ENCODE measurements at places on chromosomes 5 and 9. TPM values are rescaled to one million over a fixed set of nuclear protein-coding genes. Genes with fewer than 3 reads are reported as not detected.
A peak's percentile ranks its signal among the peaks of the same experiment; 100 is the strongest.

Gene CBY3
- total RNA-seq = not detected

Gene FBP2
- total RNA-seq = not detected

Gene C9orf152
- total RNA-seq = not detected

Gene SURF4
- 123 TPM for total RNA-seq

Gene LCN2
- total RNA-seq = 0.84 TPM

Gene GLRA1
- total RNA-seq = not detected

Gene PTPRD
- total RNA-seq = 92.0 TPM

Gene NR2F1
- total RNA-seq = 10.0 TPM

Gene NTRK2
- total RNA-seq = 37.9 TPM

Gene OR1J2
- not detected for total RNA-seq

Gene PTTG1
- total RNA-seq = 5.1 TPM

Gene NEUROG1
- not detected for total RNA-seq

Gene CCDC112
- 4.1 TPM for total RNA-seq

Gene DNM1
- 114 TPM for total RNA-seq

GRCh38 chr5:120454094-120454798, 9.9 kb upstream of the PRR16 start:
- no peaks in the 10 kb centered on the region for H3K4me1 ChIP-seq
- H3K27me3 ChIP-seq = no peaks in the 10 kb centered on the region
- no peak overlapping the region for H3K4me3 ChIP-seq

GRCh38 chr9:100455470-100455869, 17.5 kb upstream of the TMEFF1 start:
- H3K36me3 ChIP-seq = peaks cover 10% of the 10 kb centered on the region

GRCh38 chr5:34695275-34696027, 39.3 kb downstream of the RAI14 start:
- no peak overlapping the region for H3K4me3 ChIP-seq
- no peak for DNase-seq

DNA sequence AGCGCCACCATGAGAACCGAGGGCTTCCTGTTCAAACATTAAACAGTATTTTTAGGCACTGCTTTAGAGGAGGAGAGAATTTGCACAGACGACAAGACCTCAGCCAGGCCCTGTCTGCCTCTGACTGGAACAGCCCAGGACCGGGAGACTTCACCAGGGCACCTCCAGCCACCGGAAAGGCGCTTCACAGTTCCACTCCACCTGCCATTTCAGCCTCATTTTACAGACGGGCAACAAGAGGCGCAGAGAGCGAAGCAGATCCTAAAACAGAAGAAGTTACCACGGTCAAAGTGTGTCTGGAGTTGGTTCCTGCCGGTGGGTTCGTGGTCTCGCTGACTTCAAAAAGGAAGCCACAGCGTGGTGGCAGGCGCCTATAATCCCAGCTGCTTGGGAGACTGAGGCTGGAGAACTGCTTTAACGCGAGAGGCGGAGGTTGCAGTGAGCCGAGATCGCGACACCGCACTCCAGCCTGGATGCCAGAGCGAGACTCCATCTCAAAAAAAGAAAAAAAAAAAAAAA, 28.4 kb downstream of the COL23A1 start:
- no peaks in the 10 kb centered on the region for H3K4me1 ChIP-seq
- no peak for DNase-seq
- no peak overlapping the region for H3K4me3 ChIP-seq
- no peaks in the 10 kb centered on the region for H3K27me3 ChIP-seq
- no peak overlapping the region for H3K27ac ChIP-seq

GRCh38 chr9:109717342-109717741, 62.7 kb upstream of the PALM2AKAP2 start:
- H3K27ac ChIP-seq = no peak overlapping the region
- no peak overlapping the region for H3K4me3 ChIP-seq
- H3K36me3 ChIP-seq = no peaks in the 10 kb centered on the region
- H3K27me3 ChIP-seq = no peaks in the 10 kb centered on the region
- DNase-seq = no peak

- no peaks in the 10 kb centered on the region for H3K27me3 ChIP-seq
- no peak overlapping the region for H3K27ac ChIP-seq
- no peak overlapping the region for H3K4me3 ChIP-seq
- H3K4me1 ChIP-seq = no peaks in the 10 kb centered on the region
- peaks cover 3% of the 10 kb centered on the region for H3K36me3 ChIP-seq
These were observed 213.9 kb downstream of the PBX3 start for GRCh38 chr9:125961072-125961471.

GRCh38 chr9:1173993-1174392, 123.8 kb downstream of the DMRT2 start:
- no peaks in the 10 kb centered on the region for H3K36me3 ChIP-seq
- DNase-seq = no peak
- H3K27me3 ChIP-seq = no peaks in the 10 kb centered on the region
- no peak overlapping the region for H3K27ac ChIP-seq
- no peaks in the 10 kb centered on the region for H3K4me1 ChIP-seq

DNA sequence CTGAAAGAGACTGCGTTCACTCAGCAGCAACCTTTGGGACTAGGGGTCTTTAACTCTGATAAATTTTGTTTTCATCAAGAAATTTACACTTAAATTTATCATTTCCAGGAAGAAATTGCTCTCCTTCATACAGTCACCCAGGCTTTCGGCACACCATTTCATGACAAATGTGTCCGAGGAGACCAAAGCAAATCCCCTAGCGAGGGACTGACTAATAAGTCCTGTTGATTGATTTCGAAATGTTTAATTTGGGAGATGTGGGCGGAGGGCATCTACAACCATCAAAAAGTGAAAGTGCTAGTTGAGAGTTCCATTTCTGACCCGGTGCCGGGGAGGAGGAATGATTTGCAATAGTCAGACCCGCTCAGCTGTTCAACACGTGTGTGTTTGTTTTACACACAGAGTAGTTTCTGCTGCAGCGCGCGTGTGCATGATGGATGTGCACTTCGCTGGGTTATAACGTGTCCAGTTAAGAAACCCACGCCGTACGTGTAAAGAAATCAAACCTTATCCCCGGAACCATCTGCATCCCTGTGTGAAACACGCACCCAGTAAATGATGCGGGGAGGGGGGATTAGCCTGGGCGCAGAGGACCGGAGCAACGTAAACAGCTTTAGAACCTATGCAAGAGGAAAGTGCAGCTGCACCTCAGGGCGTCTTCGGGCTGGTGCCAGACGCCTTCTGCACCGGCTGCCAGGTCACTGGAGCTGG, 845 bp upstream of the NR4A3 start:
- H3K36me3 ChIP-seq = no peaks in the 10 kb centered on the region
- no peaks in the 10 kb centered on the region for H3K4me1 ChIP-seq
- H3K4me3 ChIP-seq = peak overlapping the region; percentile 77
- DNase-seq = peak; percentile 77

DNA sequence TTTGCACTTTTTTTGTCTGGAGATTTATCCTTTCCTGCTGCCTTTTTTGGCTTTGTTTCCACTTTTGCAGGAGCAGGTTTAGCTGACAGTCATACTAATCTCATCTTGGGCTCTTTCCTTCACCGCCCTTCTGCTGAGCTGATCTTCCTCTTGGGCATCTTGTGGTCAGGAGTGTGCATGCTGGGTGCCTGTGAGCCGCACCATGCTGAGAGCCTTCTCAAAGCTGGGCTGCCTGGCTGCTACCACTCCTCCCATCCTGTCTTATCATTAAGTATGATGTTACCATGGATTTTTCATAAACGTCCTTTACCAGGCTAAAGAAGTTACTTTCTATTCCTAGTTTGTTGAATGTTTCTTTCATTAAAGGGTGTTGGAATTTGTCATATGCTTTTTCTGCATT, 49.5 kb upstream of the MCCC2 start:
- no peaks in the 10 kb centered on the region for H3K4me1 ChIP-seq
- H3K4me3 ChIP-seq = no peak overlapping the region
- H3K27me3 ChIP-seq = no peaks in the 10 kb centered on the region
- no peak for DNase-seq
- H3K36me3 ChIP-seq = peaks cover 2% of the 10 kb centered on the region

DNA sequence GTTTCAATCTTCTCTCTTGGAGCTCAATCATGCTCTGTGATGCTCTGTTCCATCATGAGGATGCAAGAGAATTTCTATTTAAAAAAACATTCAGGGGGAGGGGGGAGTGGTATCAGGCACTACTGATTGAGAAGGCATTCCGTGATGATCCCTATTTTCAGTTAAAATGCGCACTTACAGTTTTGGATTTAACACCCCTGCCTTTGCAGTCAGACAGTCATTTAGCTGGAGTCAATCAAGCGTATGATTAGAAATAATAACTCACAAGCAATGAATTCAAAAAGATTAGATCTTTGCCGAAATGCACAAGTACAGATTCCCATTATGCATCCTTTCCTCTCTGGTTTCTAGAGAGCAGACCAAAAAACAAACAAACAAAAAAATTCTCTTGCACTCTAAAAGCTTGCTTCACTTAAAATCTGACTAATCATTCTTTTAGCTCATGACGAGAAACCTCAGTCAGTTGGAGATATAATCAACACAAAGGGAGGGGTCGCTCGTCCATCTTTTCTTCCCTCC, 55.4 kb downstream of the EFNA5 start:
- no peaks in the 10 kb centered on the region for H3K27me3 ChIP-seq
- H3K27ac ChIP-seq = no peak overlapping the region
- H3K4me3 ChIP-seq = no peak overlapping the region
- H3K4me1 ChIP-seq = no peaks in the 10 kb centered on the region
- no peak for DNase-seq
- H3K36me3 ChIP-seq = no peaks in the 10 kb centered on the region

- no peak overlapping the region for H3K4me3 ChIP-seq
- no peak for DNase-seq
- no peaks in the 10 kb centered on the region for H3K27me3 ChIP-seq
- no peaks in the 10 kb centered on the region for H3K4me1 ChIP-seq
- H3K27ac ChIP-seq = no peak overlapping the region
- H3K36me3 ChIP-seq = no peaks in the 10 kb centered on the region
These were observed 750.3 kb downstream of the PRELID2 start for GRCh38 chr5:145084834-145085233.

- peak; percentile 59 for DNase-seq
- no peaks in the 10 kb centered on the region for H3K4me1 ChIP-seq
- H3K4me3 ChIP-seq = no peak overlapping the region
- H3K36me3 ChIP-seq = no peaks in the 10 kb centered on the region
- no peak overlapping the region for H3K27ac ChIP-seq
These were observed 265.8 kb downstream of the SLF1 start for GRCh38 chr5:94884311-94884710.

GRCh38 chr5:124456249-124456648, 290.2 kb downstream of the ZNF608 start:
- no peak overlapping the region for H3K27ac ChIP-seq
- H3K36me3 ChIP-seq = no peaks in the 10 kb centered on the region
- H3K4me1 ChIP-seq = no peaks in the 10 kb centered on the region

GRCh38 chr5:5494489-5495402, 72.3 kb downstream of the ICE1 start:
- DNase-seq = peak; percentile 90
- no peak overlapping the region for H3K27ac ChIP-seq
- H3K4me1 ChIP-seq = no peaks in the 10 kb centered on the region
- H3K36me3 ChIP-seq = no peaks in the 10 kb centered on the region
- no peak overlapping the region for H3K4me3 ChIP-seq

DNA sequence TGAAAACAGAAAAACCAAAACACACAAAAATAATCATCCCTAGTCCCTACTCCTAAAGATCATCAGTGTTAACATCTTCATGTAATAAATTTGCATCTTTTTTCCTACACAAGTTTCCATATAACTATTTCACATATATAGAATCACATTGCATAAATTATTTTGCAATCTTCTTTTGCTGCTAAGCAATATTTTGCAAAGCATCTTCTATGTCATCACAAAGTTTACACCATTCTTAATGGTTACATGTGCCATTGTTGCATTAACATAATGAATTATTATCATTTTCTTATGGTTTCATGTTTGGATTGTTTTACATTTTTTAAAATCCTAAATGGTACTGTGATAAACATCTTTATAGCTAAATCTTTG, 17.8 kb downstream of the SH3TC2 start:
- no peak overlapping the region for H3K27ac ChIP-seq
- no peaks in the 10 kb centered on the region for H3K27me3 ChIP-seq
- no peak overlapping the region for H3K4me3 ChIP-seq
- H3K4me1 ChIP-seq = no peaks in the 10 kb centered on the region

- H3K27me3 ChIP-seq = no peaks in the 10 kb centered on the region
- H3K4me3 ChIP-seq = no peak overlapping the region
These were observed 33.9 kb downstream of the SH3TC2 start for GRCh38 chr5:149028984-149029383.

DNA sequence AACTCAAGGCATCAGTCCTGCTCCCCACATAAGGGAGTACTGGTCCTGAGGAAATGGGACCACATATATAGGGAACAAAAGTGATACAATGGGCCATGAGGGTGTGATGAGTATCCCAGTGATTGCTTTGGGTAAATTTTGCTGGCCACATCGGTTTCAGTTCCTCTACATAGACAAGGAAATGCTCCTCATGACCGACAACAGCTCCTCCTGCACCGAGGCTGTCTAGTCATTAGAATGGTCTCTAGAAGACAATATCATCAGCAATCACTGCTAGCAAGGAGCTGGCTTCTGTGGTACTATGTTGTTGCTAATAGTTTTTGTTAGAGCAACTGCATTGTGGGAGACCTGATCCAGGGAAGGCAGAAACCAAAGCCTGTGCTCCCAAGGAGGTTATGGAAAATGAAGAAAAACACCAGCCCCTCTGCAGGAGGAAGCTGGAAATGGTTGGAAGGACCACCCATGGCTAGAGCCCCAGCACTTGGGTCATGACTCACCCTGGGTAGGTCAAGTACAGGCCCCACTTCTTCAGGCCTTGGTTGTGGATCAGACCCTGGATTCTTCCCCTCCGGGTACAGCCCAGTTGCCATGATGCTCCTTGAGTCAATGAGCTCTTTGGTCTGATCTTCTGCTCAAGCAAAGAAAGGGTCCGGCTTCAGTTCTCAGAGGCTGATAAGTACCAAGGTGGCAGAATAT, 3.4 kb upstream of the CTSL start:
- H3K27me3 ChIP-seq = no peaks in the 10 kb centered on the region
- no peaks in the 10 kb centered on the region for H3K36me3 ChIP-seq
- H3K4me3 ChIP-seq = no peak overlapping the region
- no peak overlapping the region for H3K27ac ChIP-seq
- no peaks in the 10 kb centered on the region for H3K4me1 ChIP-seq
- no peak for DNase-seq

DNA sequence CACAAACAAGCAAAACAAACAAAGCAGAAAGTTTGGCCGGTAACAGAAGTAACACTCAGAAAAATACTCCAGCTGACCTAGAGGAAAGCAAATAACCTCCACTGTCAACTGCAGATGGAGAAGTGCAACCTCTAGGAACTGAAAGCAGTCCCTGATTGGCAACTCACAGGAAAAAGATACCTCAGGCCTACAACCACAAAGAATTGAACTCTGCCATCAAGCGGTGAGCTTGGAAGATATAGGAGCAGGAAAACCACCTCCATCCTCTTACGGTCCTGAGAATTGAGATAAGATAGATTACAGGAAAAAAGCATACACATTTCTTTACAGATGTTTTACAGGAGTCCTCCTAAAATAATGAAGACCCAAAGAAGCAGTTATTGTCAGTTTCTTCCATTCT, 184.5 kb downstream of the PDZD2 start:
- no peak overlapping the region for H3K4me3 ChIP-seq
- no peaks in the 10 kb centered on the region for H3K27me3 ChIP-seq
- no peaks in the 10 kb centered on the region for H3K4me1 ChIP-seq
- H3K36me3 ChIP-seq = no peaks in the 10 kb centered on the region
- no peak for DNase-seq
